Heart left ventricle (tissue), 16 donors: ENCODE measurements at places on chromosomes 13 and 19. TPM values are rescaled to one million over a fixed set of nuclear protein-coding genes. Genes with fewer than 3 reads are reported as not detected.

ARL11 gene
- 0.34 TPM for polyA plus RNA-seq

LACC1 gene
- 3.0 TPM for polyA plus RNA-seq

DNA sequence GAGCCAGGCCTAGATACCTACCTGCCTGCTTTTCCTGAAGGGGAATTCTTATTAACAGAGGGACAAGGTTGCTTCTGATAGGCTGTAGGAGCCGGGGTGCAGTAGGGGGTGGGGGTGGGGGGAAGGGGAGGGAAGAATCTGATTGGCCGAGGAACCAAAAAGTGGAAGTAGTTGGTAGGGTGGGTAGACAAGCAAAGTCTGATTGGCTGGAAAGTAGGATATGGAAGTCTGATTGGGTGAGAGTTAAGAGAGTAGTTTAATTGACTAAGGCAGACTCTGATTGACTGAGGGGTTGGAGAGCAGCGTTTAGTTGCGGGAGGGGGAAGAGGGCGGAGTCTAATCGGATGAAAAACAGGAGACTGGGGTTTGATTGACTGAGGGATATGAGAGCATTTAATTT is 9.4 kb upstream of the CYP4F22 start:
- no peak for DNase-seq

DNA sequence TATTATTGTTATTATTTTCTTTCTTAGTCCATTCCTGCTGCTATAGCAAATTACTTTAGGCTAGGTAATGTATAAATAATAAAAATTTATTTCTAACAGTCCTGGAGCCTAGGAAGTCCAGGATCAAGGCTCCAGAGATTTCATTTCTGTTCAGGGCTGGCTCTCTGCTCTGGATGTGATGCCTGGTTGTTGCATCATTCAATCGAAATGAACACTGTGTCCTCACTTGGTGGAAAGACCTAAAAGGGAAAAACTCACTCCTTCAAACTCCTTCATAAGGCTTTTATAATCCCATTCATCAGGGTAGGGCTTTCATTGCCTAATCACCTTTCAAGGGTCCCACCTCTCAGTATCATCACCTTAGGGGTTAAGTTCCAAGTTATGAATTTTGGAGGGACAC is 395.0 kb downstream of the EFNB2 start:
- no peak for DNase-seq

THSD1 gene
- polyA plus RNA-seq: 6.5 TPM

DNA sequence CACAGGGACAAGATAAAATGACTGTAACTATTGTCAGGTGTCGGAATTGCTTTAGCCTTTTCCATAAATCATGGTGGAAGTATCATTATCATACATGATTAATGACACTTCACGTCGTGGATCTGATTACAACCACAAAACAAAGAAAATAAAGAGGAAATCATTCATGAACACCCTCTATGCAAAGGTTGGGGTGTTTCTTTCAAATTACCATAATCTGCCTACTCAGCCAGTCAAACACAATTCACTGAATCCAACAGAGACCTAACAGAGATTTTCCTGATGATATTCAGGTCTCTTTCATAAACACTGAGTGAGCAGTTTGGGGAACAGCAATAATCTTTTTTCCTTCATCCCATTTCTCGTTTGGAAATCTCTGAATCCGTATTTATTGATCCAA is 625.6 kb downstream of the DCT start:
- DNase-seq: no peak

GRCh38 chr19:15935167-15935702 is 906 bp upstream of the CYP4F11 start:
- no peak for DNase-seq
